ENCODE measurements at places on chromosomes 2 and 18.

DNA sequence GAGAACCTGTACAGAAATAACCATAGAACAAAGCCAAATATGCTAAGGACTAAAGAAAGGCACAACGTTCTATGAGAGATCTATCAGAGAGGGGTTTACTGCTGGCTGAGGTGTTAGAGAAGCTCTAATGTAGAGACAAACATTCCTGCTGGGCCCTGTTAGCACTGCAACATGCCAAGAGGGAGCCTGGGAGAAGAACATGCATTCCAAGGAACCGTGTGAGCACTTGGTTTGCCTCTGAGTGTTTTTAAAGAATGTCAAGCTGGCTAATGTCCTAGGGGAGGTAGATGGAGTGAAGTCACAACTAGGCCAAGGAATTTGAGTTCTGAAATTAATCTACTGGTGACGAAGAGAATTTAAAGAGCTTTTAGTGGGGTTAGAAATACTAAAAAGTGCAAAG, 384.3 kb upstream of the LYPD1 start:
- DNase-seq, result no peak

DNA sequence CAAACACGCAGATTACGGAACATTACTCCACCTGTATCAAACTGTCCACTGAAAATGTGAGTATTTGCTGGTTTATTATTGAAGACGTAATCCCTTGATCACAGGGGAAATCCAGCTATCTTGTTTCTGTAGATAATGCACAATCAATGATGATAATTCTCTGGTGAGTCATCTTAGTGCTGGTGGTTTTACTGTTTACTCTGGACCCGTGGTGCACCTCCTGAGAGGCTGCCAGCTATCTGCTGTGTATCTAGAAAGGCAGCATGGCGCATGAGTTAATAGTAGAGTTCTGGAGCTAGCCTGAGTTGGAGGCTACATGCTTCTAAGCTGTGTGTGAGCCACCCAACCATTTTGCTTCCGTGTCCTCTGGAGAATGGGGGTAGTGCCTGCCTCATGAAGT, 6.5 kb downstream of the NCAPH start:
- peak; percentile 34 for DNase-seq

- no peak for DNase-seq
Observed at GRCh38 chr2:145157036-145157675, 637.2 kb upstream of the ZEB2 start.

GRCh38 chr2:187943772-187944369, 347.8 kb upstream of the GULP1 start:
- DNase-seq, result no peak

- DNase-seq, result no peak
Observed at GRCh38 chr2:203751685-203752271, 45.3 kb downstream of the CD28 start.

DNA sequence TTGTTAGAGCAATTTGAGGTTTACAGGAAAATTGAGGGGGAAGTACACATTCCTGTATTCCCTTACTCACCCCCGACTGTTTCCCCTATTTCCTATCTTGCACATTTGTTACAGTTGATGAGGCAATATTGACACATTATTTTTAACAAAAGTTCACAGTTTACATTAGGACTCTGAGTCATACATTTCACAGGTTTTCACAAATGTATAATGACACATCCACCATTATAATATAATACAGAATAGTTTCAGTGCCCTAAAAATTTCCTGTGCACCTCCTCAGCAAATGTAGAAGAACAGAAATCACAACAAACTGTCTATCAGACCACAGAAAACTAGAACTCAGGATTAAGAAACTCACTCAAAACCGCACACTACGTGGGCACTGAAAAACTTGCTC, 160.6 kb upstream of the RMP24 start:
- DNase-seq, result no peak

DNA sequence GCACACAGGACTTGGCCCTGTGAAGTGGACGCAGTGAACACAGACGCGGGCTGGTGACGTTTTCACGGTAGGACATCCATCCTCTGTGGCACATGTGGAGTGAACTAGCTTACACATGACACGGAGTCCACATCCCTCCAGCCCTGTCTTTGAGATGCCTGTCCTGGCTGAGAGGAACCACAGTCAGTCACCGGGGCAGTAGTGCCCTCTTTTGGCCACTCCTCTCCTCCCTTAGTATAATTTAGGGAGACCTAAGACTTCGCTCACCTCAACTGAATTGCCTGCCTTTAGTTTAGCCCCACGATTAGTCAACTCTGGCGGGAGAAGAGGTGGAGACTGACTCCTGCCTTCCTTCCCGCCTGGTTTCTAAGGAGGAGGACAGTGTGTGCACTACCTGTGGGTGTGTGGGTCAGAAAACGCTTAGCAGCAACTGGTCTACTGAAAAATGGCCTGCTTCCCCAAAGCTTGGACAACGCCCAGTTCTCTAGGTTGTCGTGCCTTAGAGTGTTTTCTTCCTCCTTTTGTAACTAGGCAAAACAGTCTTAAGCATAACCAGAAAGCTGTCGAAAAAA, 70.6 kb downstream of the MBP start:
- no peak for DNase-seq

- no peak for DNase-seq
Observed at GRCh38 chr2:69988086-69988635, 26.7 kb upstream of the ASPRV1 start.

DNA sequence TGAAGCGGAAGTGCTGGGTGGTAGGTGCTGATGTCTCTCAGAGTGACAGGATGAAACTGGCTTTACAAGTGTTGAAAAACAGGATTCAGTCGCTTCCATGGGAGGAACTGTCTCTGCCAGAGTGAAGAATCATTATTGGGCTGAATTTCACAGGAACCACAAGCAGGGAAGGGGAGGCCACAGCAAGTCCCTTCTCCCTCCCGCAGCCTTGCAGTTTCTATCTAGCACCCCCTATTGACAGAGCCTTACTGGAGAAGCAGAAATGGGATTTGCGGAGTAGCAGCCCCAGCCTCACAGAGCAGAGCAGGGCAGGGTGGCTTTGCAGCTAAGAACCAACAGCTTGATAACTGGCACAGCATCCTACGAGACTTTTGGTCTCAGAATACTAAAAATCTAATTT, 33.3 kb upstream of the RMP24 start:
- no peak for DNase-seq

DNA sequence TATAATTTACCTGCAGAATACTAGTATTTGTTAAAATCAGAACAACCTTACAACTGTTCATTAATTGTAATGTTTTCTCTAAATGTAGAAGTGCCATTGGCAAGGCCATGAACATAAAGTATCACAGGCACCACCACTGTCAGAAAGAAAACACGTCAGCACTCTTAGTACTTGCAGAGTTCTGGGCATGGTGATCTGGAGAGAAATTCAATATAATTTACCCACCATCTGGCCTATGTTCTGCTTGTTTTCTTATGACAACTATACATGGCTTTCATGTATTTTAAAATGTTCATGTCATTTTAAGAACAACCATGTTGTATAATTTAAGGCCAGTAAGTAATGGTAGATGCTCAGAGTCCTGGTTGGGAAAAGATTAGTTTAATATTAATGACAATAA, 114.2 kb upstream of the SULT1C3 start:
- DNase-seq, result no peak

DNA sequence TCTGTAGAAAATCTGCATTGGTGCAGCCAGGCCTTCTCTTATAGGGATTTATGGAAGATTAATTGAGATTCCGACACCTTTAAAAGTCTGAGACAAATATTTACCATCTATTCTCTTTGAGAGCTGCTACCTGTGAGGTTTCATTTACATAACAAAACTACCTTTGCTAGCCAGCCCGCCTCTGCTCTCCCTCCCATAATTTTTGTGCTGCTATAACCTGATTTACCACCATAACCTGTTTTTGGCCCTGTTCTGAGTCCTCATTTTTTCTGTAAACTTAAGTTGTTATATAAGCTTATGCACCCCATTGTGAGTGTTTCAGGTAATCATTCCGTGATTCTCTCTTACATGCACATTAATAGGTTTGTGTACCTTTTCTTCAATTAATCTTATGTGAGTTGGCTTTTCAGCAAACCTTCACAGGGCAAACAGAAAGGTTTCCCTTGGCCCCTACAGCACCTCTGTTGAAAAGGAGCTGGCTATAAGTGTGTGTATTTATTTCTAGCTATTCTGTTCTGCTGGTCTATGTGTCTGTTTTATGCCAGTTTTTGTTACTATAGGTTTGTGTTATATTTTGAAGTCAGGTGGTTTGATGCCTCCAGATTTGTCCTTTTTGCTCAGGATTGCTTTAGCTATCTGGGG, 114.9 kb upstream of the XIRP2 start:
- no peak for DNase-seq

DNA sequence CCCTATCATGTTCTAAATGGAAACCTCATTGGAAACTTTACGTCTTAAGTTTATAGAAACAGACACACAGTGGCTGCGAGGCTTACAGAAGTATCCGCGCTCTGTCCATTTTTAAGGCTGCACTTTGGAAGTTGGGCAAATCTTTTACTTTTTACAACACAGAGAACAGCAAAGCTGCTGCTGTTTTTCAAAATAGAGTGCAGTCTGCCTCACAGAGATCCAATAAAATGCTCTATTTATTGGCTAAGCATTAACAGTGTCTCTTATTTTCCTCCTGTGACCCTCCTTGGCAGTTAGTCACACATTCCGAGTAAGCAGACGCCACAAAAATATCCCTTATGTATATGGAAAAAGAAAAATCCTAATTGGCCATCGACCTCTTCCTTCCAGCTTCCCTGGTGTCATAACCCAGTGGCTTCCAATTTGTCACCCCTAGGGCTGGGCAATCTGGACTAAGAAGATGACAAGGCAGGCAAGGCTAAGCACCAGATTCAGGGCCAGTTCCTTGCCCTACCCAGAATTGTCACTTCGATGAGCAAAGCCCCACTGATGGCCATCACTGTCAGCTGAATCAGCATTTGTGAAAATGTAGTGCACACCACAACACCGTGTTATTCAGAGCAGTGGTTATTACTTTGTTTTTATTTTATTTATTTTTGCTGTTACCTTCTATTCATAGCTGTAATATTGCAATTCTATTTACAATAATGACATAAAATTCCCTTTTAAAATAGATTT, 47.7 kb upstream of the MEIS1 start:
- no peak for DNase-seq

DNA sequence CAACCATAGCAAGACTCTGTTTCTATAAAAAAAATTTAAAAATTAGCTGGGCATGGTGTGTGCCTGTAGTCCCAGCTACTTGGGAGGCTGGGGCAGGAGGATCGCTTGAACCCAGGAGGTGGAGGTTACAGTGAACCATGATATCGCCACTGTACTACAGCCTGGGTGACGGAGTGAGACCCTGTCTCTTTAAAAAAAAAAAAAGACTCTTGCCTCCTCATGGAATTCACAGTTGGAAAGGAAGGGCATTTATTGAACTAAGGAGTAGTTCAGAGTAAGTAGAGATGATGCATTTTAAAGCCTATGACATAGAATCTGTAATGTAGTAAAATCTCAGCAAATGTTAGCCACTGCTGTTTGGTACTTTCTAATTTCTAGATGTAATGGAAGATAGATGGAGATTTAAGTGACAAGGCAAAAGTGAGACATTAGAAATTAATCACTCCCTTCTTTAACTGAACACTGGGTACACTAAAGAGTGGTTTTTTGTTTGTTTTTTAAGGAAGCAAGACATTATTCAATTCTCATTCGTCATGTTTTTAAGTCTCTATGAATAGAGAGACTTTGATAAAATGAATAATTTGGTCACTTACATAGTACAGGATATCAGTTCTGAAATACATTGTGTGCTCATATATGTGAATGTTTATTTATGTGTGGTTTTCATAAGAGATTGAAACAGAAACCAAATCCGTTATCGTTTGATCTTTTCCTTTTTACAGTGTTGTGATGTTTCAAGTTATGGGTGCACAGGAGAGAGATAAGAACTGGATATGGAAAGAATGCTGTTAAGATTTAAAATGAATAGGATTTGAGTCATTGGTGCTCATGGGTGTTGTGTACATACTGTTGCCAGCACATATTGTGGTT, 186.1 kb upstream of the STON1 start:
- no peak for DNase-seq

Data from activated CD4-positive, alpha-beta T cell treated with anti-CD3 and anti-CD28 coated beads, Interleukin-2, amount 50 U/mL, for 1 hour (primary cell).